ENCODE measurements at places on chromosomes 2 and 18.

- DNase-seq, result no peak
Observed at GRCh38 chr2:197059477-197059876, 133.0 kb upstream of the PGAP1 start.

GRCh38 chr2:237892984-237893595, 33.7 kb downstream of the RAMP1 start:
- DNase-seq, result no peak

DNA sequence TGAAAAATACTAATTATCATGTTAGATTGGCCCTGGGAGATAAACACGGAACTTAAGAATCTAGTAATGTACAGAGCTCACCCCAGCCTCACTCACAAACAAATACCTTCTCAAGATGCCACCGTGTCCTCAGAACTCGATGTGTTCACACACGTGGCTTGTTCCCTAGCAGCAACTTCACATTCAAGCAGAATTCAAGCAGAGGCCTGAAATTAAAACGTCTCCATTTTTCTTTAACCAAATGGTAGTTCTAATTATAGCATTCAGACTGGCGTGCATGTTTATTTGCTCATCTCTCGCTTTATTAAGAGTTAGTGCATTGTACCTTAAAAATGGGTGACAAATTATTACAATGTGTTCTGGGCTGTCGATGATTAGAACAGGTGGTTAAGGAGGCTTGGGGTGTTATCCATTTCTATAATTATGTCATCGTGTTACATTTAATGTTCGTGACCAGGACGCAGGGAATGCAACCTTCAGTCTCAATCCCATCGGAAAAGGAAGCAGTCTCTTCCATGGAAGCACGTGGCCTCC, 57.3 kb upstream of the SLC66A3 start:
- DNase-seq, result no peak

DNA sequence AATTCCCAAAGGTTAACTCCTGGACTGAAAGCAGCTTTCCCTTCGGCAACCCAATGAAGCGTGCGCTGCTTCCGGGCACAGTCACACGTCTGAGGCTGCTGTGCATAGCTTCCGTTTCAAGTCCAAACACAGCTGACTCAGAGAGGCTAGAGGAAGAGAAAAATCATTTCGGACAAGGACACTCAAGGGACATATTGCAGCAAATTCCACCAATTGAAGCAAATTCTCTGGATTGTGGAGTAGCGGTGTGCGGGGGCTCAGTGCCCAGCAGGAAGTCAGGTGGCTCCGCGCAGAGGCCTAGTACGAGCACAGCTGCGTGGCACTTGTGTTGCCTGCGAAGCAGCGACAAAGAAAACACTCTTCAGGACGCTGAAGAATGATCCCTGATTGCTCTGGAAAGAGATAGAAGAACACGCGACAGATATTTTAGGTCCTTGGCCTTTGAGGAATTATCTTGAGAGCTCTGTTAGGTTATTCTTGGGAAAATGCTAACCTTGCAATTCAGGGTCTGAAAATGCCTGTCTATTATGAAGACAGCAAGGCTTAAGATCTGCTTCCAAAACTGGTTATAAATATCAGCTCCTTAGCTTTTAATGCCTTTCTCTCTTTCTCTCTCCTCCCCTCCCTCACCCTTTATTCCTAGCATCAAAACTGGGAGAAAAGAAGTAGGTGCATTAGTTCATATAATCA, 352.6 kb upstream of the DLGAP1 start:
- peak; percentile 55 for DNase-seq

- DNase-seq, result no peak
Observed at GRCh38 chr2:233836359-233836758, 18.0 kb downstream of the HJURP start.

- DNase-seq, result no peak
Observed at GRCh38 chr18:66958309-66958708, 354.4 kb upstream of the CDH19 start.

DNA sequence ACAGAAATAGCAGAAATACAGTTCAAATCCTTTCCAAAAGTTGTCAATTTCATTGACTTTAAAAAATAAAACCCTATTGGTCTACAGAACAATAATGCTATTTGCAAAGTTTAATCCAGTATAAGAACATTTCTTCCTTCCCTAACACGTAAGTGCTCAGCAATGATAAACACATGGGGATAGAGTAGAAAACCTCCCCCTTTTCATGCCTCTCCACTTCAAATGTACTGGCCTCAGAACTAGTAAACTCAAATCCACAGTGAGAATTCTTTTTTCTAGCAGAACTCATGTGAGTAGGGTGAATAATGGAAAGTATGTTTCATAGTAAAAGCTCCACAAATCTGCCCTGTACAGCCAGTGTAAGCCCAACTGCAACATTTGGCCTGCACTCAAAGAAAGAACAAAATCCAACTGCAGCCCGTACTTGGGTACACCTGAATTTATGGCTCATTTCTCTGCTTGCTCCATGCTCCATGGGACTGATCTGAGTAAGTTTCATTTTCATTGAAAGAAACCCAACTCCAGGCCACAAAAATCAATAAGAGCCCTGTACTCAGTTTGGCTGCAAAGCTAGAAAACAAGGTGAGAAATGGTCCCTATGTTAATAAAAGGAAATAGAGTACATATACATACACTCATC, 115.0 kb upstream of the RMDN2 start:
- DNase-seq, result no peak

GRCh38 chr2:128752691-128753263, 434.1 kb upstream of the HS6ST1 start:
- DNase-seq, result peak; percentile 56

DNA sequence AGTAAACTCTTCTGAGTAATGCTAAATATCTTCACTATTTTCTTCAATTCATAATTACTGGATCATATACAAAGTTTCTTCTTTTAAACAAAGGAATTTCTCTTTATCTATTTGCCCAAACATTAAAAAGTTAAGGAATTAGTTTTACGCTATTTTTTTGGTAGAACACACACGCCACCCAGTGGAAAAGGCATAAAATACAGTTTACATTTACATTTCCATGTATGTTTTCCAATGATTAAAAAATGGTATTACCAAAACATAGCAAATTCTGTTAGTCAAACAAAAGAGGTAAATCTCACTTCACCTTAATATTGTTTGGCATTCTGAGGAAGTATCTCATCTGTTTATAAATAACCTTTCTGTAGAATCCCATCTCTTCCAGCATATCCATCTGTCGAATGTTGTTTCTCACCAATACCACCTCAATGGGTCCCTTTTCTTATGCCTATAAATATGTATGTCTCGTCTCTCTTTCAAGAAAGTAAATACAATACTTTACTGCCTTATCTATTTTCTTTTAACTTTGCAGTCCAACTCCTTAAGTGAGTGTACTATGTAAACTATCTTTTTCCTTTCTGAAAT, 7.2 kb downstream of the BOLL start:
- no peak for DNase-seq

DNA sequence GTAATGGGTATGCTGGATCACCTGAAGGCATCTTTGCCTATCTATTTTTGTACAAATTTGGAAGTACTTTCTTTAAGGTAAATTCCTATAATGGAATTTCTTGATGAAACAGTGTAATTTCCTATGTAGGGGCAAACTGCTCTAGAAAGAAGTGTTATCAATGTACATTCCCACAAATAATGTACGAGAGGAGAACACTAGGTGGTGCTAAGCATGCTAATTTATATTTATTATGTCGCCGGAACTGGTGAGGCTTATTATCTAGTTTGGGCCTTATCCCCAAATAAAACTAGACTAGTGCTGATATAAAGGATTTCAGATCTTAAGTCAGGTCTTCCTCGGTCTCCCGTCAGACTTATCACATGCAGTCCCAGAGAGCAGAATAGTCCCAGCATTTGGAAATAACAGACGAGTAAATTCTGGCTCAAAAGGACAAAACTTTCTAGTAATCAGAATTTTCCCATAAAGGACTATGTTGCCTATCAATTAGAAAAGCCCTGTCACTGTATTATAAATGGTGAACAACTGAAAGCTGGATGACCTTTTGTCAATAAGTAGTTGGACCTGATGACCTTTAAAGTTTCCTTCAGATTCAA, 86.9 kb upstream of the RBBP8 start:
- DNase-seq, result no peak

GRCh38 chr18:7608174-7608550, 41.0 kb downstream of the PTPRM start:
- DNase-seq, result no peak

DNA sequence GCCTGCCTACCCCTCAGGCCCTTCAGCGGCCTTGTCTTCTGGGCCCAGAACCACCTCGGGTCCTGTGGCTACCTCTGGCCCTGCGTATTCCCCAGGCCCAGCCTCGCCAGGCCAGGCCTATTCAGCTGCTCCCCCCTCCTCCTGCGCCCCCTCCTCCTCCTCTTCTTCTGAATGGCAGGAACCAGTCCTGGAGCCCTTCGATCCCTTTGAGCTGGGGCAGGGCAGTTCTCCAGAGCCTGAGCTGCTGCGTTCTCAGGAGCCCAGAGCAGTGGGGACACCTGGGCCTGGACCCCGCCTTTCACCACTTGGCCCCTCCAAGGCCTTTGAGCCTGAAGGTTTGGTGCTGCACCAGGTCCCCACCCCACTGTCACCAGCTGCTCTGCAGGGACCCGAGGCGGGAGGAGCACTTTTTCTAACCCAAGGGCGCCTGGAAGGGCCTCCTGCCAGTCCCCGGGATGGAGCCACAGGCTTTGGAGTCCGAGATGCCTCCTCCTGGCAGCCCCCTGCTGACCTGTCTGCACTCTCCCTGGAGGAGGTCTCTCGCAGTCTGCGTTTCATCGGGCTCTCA, 14.7 kb downstream of the GAREM2 start:
- DNase-seq, result no peak

DNA sequence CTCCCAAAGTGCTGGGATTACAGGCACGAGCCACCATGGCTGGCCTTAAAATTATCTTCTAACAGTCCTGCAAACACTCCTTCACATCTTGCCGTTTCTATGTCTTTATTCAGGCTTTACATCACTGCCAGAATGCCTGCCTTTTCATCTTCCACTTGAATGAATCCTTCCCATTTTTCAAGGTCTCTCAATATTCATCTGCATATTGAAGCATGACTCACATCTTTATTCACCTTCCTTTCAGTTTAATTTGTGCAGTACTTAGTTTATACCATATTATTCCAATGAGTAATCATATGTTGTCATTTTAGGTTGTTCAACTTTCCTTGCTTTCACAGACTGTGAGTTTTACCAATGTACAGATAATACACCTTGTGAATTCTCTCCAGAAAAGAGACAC, 510.1 kb upstream of the PIK3C3 start:
- DNase-seq, result no peak

DNA sequence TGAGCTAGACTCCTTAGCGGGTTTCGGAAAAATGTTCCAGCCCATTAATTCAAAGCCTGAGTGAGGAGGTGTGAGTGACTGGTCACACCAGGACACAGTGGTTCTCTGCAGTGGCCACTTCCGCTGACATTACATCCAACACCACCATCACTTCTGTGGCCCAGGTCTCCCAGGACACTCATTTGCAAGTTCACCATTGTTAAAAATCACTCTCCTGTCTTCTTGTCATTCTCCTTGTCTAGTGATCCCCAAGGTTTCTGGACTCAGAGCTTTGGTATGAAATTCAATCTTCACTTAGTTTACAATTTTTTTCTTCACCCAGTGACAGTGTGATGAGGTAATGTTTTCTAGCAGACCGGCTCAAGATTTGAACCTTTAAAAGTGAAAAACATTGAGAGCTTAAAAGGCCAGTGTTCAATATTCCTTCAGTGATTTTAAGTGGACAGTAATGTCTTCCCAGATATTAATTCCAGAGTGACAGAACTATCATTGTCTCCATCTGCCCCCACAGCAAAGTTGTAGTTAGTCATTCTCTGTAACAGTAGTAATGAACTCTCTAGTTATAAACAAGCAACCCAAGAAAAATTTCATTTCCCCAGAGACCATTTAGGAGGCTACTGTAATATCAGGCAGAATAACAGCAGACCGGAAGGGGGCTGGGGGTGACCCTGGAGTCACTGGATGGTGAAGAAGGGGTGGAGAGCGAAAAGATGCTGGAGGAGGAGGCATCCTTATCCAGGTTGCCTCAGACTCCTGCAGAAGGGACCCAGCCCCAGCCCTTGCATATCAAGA, 164.9 kb downstream of the GFPT1 start:
- no peak for DNase-seq

GRCh38 chr2:177296040-177296439, 31.5 kb upstream of the NFE2L2 start:
- DNase-seq, result no peak

- DNase-seq, result no peak
Observed at GRCh38 chr18:22765896-22766295, 167.2 kb upstream of the RBBP8 start.

DNA sequence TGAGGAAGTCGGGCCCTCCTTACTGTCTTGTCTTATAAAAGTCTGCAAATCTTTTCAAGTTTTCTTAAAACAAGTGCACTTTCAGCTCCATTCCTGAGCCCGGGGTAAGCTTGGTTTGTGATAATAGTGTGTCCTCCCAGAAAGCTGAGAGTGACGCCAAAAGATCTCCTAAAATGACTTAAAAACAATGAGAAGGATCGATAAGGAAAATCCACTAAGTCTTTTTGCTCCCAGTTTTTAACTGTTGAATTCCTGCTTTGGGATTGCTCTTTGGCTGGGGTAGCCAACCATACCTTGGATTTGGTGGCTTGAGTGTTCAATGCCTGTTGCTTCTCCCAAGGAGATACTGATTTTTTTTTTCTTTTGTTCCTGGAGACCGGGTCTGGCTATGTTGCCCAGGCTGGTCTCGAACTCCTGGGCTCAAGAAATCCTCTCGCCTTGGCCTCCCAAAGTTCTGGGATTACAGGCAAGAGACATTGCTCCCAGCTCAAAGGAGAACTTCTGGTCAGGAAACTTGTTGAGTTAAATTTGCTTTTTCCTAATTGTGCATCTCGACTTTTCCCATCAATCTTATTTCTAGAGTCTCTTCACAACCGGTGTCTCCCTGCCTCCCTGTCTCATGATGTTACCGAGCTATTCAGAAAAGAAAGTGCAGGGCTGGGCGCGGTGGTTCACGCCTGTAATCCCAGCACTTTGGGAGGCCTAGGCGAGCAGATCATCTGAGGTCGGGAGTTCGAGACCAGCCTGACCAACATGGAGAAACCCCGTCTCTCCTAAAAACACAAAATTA, 3.0 kb downstream of the TGIF1 start:
- DNase-seq, result no peak

GRCh38 chr2:23700627-23701026, 226.3 kb downstream of the ATAD2B start:
- DNase-seq, result peak; percentile 48

DNA sequence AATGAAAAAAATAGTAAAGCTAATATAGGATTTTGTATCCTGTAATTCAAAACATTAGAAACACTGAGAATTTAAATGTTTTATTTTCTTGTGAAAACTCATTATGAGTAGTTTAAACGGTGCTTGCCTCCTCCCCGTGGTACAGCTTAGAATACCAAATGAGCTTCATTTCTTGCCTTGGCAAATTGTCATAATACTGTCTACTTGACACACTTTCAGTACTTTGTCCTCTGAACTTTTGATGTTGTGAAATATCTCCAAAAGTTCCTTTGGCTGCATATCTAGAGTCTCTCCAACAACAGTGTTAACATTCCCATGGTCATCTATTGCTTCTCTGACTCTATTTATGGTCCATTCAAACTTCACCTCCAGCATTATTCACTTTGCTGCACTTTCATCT, 61.9 kb upstream of the EPB41L5 start:
- peak; percentile 27 for DNase-seq

Data from thyroid gland (tissue), 4 donors.